ENCODE measurements at places on chromosomes 7 and 10.

DNA sequence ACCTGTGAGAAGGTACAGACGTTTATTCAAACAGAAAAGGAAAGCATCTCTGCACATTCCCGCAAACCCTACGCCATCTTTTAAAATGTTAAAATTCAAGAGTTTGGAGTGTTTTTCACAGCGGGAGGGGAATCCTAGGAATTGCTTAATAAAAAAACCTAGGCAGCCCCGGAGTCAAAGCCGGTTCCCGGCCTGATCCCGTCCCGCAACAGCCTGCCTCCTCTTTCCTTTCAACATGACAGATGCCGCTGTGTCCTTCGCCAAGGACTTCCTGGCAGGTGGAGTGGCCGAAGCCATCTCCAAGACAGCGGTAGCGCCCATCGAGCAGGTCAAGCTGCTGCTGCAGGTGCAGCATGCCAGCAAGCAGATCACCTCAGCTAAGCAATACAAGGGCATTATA lies 123.0 kb upstream of the VSTM2A start:
- DNase-seq: no peak

DNA sequence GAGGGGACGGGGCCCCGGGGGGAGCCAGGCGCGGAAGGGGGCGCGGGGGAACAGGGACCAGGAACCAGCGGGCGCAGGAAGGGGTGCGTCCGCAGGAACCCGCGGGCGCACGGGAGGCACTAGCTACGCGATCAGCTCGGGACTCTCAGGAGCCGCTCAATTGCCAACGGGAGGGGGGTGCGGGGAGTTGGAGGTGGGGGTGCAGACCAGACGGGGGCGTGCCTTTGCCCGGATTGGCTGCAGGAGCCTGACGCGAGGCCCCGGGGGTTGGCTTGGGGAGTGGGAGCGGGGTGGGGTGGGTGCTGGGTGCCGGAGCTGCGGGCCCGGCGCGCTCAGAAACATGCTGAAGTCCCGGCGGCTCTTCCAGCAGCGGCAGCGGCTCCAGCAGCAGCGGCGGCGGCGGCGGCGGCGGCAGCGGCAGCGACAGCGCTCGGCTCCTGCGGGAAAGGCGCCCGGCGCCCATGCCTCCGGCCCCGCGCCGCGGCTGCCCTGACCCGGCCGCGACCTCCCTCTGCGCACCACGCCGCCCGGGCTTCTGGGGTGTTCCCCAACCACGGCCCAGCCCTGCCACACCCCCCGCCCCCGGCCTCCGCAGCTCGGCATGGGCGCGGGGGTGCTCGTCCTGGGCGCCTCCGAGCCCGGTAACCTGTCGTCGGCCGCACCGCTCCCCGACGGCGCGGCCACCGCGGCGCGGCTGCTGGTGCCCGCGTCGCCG lies at the start of gene ADRB1:
Gene ADRB1 (plus strand): TSS at position 335 of the 715 bp plus-strand sequence. CDS start 267 bp downstream, at position 602.
- no peak for DNase-seq

DNA sequence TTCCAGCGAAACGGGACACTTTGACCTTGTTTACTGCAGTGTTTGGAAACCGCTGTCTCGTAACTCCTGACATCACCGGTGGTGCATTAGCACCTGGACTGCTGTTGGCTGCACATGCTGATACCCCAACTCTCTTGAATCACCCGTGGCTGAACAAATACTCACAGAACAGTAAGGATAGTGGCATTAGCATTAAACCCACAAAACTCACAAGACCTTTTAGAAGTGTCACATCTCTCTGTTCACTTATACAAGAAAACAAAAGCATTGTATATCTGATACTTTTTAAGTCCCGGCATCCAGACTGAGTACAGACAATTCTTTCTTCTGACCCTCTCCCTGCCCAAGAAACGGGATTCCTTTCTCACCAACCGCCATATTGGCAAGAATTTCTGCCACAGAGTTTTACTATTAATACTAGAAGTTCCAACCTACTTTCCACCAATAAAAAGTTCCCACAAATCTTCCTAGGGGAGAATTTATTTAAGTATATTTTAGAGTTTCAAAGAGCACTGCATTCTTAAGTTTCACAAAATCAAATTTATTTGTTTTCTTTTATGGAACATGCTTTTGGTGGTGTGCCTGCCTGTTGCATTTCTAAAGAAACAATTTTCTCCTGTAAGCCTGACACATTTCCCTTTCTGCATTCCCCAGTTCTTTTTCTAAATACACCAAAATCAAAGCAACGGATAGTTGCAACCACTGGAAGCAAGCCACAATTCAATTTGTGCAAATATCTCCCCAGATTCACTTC lies 208.4 kb upstream of the KLF14 start:
- DNase-seq: peak; percentile 91

DNA sequence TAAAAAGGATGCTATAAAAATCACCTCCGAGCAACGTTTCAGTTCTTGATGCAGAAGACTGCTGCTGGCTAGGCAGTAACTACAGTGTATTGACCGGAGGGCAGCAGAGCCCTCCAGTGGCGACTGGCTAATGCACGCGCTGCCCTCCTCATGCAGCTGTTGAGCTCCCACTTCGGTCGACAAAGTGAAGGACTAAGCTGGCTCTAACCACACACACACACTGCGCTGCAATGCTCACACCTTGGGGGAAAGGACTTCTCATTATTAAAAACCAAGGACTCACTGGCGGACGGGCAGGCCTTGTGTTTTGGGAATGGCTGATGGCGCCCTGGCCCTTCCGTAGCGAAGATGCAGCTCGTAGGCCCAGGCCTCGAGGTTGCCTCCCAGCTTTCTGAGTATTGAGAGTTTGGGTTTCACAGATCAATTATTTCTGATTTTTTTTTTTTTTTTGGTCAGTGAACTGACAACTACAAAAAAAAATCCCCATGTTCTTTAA lies 120.9 kb upstream of the DIP2C start:
- no peak for DNase-seq

DNA sequence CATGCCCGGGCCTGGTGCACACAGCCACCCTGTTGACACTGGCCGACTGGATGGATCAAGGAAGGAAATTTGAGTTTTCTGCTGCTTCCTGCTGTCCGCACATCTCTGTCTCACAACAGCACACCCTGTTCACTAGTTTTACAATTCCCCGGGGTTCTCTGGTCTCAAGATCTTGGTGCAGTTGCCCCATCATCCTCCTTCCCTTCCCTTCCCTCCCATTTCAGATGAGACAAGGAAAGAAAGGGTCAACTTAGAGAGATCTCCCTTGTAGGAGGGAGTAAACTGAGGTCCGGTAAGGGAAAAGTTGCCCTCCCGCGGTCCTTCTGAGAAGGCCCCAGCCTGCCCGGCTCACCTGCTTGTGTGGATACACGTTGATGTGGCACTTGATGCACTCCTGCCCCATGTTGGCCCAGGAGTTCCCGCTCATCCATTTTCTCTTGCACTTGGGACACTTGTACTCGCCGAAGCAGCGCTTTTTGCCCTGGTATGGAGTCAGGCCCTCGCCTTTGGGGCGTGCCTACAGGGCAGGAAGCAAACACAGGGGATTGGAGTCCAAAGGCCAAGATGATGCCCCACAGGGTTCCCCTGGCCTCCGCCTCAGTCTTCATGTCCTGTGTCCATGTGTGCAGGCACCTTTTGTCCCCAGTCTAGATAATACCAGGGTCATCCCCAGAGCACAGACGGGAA lies 46.8 kb downstream of the PPIF start:
- no peak for DNase-seq

- no peak for DNase-seq
Observed at GRCh38 chr7:155874411-155874810, 62.1 kb upstream of the SHH start.

Data from renal cortical epithelial cell (primary cell).